Fibroblast of skin of left quadriceps (primary cell): ENCODE measurements at places on chromosomes 1 and 21.

DNA sequence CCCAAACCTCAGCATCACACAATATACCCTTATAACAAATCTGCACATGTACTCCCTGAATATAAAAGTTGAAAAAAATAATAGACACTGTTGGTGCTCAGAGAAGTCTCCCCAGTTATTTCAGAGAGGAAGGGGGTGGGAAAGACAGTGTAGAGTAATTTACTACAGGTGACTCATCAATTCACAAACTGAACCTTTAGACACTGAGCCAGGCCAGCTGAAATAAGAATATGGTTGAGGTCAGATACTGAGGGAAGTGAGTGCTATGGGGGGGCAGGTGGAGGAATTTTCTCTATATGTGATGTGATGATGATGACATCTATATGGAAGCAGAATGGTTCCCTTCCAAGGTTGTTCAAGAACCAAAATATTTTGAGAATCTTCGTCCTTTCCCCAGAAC is 50.1 kb downstream of the MRPL39 start:
- DNase-seq: no peak

GRCh38 chr1:241265428-241265827 is 91.6 kb downstream of the RGS7 start:
- DNase-seq: no peak

DNA sequence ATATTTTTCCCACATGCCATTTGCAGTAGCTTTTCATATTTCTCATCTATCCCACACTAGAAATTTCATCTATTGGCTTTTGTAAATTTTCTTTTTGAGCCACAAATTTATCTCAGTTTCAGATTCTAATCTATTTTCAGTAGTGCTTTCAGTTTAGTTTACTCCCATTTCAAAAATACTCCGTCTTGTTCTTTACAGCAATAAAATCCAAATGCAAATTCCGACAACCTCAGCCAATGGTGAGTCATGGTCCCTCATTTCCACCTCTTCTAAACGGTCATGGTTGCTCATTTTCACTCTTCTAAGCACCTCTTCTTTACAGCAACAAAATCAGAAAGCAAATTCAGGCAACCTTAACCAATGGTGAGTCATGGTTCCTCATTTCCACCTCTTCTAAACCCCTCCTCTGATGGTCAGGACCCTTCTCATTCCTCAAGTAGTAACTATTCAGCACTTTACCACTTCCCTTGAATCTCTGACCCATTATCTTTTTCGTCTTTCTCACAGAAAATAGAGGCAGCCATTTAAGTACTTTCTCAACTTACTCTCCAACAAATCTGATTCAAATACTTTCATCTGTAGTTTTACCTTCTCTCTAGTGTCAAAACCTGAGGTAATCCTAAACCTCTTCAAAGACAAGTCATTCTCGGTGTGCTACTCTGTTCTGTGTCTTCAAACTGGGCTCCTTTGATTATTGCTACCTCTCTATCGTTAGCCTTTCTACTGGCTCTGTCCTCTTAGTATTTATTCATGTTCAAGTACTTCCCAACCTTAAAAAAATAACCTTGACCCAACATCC is 34.4 kb downstream of the C21orf91 start:
- no peak for DNase-seq

DNA sequence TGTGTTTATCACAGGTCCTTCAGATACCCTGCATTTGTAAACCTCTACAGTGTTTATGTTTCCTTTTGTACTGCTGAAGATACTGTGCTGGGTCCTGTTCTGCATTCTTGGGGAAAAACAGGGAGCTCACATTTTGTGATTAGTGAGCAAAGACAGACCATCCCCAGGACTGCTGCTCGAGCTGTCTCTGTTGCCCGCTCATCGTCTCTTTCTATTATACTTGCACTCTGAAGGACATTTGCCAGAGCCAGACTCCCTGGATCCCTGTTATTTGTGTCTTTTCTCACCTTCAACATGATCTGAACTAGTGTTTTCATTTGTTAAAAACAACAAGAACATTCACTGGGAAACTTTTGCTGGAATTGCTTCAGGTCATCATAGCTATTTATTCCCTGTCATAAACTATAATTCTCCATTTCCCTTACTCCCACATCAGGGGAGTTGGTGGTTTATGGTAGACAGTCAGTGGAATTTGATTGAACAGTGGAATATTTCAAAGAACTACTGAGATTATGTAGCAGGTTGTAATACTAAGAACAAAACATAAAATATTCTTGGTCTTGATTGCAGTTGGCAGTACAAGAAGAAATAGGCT is 53.0 kb downstream of the PRRX1 start:
- no peak for DNase-seq

DNA sequence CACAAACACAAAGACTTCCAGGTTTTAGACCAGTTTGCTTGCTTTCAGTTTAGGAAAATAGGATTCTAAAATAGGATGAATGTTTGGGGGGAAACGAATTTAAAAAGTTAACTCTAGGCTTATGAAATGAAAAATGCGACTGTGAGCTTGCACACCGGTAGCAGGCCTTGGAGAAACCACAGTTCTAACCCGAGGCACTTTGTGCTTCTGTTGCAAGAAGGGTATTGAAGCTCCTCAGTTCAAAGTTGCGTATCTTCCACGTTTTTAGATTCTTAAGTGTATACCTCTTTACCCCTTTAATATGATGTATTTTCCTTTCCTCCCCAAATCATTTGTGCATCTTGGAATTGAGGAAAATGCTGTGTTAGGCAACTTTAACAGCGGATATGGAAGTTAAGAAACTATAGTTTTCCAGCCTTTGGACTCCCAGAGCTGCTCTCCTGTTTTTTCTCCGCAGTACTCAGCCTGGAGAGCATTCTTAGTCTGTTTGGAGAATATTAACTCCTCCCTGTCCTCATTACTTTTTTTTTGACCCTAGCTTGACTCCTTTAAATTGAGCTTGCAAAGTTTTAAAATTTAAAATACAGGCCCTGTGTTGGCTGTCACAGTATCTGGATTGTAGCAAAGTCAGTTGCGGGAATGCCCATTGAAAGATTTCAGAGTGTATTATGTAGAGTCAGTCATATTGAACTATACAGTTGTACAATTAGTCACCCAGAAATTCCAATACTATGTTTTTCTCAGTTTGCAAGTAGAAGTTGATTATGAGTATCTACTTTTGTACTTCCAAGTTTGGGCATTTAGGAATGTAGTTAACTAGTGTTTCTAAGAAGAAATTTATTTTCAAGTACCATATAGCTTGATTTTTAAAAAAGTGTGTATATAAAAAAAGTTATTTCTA is 2.6 kb downstream of the MRPS6 start:
- DNase-seq: no peak

DNA sequence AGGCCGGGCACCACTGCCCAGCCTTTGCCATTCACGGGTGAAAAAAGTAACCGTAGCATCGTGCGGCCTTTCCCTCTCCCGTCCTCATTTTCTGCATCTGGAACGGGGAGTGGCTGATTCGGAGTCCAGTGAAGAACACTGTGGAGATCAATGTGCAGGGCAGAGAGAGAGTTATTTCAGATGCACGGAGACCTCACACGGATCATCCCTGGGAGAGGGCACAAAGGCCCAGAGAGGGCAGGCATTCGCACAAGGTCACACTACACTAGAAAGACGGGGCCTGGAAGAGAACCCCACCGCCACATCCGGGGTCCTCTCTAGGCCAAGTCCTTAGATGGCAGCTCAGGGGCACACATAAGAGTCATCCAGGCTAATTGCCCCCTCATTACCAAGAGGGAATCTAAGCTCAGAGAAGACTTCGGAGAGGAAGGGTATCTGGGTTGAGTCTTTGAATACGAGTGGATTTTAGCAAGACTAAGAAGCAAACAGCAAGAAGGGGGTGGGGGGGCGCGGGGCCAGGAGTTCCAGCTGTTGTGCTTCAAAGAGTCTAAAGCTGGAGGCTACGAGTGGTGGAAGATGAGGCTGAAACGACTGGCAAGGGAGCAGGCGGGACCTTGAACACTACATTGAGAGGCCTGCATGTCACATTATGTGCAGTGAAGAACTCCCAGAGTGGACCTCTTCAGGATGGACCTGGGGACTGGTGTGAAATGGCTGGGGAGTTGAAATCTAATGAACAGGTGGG is 857 bp downstream of the GPX7 start:
- DNase-seq: peak; percentile 9

DNA sequence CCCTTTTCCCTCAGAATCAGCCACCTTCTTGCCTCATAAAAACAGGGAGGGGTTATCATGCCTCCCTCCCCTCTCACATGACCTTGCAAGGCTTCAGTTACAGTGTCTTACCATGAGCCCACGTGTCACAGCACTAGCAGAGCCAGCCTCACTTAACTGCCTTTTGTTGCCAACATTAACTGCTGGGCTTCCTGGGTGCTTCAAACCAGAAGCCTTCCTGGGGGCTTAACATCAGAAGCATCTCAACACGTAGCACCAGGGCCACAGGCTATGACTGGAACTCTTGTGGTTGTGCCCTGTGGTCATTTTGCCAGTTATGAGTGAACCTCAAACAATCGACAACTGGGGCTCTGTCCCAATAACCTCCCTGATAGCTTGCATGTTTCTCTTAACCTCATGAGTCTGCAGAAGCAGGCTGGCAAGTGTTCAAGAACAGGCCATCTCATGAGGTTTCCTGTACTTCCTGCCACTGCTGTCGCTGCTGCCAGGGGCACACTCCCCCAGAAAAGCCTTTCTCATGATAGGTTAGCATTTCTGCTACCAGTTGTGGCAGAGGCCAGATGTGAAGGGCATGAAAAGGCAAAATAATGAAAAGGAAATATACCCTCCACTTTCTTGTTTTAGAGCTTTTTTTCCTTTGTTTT is 132.2 kb downstream of the GLUL start:
- no peak for DNase-seq

DNA sequence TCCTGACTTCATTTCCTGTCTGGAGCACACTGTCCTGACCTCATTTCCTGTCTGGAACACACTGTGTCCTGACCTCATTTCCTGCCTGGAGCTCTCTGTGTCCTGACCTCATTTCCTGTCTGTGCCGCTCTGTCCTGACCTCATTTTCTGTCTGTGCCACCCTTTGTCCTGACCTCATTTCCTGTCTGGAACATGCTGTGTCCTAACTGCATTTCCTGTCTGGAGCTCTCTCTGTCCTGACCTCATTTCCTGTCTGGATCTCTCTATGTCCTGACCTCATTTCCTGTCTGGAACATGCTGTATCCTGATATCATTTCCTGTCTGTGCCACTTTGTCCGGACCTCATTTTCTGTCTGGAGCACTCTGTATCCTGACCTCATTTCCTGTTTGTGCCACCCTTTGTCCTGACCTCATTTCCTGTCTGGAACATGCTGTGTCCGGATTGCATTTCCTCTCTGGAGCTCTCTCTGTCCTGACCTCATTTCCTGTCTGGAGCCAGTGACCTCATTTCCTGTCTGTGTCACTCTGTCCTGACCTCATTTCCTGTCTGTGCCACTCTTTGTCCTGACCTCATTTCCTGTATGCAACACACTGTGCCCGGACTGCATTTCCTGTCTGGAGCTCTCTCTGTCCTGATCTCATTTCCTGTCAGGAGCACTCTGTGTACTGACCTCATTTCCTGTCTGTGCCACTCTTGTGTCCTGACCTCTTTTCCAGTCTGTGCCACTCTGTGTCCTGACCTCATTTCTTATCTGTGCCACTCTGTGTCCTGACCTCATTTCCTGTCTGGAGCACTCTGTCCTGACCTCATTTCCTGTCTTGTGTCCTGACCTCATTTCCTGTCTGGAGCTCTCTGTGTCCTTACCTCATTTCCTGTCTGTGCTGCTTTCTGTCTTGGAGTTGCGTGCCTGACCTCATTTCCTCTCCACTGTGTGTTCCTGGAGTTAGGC is 27.6 kb downstream of the SKI start:
- no peak for DNase-seq

DNA sequence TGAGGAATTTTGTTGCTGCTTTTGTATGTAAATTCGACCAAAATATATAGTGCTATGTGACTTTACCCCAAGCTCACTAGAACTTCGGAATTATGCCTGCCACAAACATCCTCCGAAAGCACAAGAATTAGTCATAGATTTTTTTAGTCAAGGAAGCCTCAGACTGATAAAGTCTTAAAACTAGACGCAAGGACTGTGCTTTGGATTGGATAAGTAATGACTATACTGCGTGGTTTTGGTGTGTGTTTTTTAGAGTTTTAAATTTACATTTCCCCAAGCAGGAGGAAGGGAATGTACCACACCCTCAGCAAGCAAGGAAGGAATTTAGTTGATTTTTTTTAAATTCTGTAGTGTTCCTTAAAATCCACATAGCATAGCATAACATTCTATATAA is 10.3 kb downstream of the WLS start:
- DNase-seq: no peak

DNA sequence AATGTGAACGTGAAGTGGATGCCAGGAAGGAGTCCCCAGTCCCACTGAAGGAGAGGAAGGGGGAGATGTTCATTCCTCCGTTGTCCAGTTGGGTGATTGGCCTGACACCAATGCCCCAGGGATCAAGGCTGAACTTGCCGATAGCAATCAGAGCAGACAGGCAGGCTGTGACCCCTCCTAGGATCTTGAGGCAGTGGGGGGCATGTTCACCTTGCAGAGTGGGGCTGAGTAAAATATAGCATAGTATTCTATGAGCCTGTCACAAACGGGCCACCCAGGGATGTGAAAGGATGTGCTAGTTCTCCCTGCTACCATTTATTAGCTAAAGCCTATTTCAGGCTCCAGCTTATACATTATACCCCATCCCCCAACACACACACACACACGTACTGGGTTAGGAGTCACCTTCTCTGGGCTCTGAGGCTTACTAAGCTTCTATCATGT is 80.7 kb upstream of the CD34 start:
- DNase-seq: no peak

DNA sequence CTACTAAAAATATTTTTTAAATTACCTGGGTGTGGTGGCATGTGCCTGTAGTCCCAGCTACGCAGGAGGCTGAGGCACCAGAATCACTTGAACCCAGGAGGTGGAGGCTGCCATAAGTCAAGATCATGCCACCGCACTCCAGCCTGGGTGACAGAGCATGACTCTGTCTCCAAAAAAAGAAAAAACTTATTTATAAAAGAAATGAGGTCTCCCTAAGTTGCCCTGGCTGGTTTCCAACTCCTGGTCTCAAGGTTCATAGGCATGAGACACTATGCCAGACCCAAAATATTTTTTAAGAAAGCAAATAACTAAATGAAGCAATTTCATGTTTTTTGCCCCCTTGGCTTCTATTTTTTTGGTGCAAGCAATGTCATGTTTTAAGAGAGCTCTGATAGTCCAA is 32.9 kb downstream of the EIF4G3 start:
- no peak for DNase-seq

- DNase-seq: no peak
These were observed 2.2 kb downstream of the LAMC2 start for GRCh38 chr1:183188240-183188639.

DNA sequence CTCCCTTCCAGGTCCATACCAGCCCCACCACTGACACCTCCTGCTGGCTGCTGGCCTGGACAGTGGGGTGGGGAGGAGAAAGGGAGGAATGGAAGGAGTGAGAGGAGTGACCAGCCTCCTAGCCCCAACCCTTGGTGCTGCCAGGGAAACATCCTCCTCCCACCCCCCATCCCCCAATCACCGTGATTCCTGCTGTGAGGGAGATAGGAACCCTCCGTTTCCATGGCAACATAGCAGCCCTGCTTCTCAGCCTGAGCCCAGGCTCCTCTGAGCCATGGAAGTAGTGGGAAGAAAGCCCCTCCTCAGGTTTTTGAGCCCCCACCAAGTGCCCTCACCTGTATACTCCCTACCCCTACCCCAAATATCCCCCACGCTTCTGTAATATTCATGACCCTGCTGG is 44.4 kb upstream of the SCMH1 start:
- no peak for DNase-seq

GRCh38 chr1:7558041-7558461 is 213.0 kb upstream of the VAMP3 start:
- DNase-seq: no peak
